ENCODE measurements at places on chromosomes 13 and 19. TPM values are rescaled to one million over a fixed set of nuclear protein-coding genes. Genes with fewer than 3 reads are reported as not detected.

Gene LRRC4B
- under 0.01 TPM for total RNA-seq

Gene FXYD1
- not detected for total RNA-seq

Gene LILRA6
- total RNA-seq = not detected

Gene HIF3A
- total RNA-seq = 6.0 TPM

Gene ZNF223
- total RNA-seq = 2.6 TPM

Gene IZUMO4
- 0.86 TPM for total RNA-seq

Gene MTUS2
- not detected for total RNA-seq

Gene CYP4F8
- not detected for total RNA-seq

Gene ERF
- 34.0 TPM for total RNA-seq

Gene TSHZ3
- total RNA-seq = 9.5 TPM

Gene TMEM145
- total RNA-seq = under 0.01 TPM

Gene CCDC122
- 4.9 TPM for total RNA-seq

Gene MTMR6
- 22.5 TPM for total RNA-seq

Gene KLF5
- 3.7 TPM for total RNA-seq

Gene AP2A1
- 163 TPM for total RNA-seq

Measured in myometrial cell (primary cell).